ENCODE measurements at places on chromosomes 3 and 15.

DNA sequence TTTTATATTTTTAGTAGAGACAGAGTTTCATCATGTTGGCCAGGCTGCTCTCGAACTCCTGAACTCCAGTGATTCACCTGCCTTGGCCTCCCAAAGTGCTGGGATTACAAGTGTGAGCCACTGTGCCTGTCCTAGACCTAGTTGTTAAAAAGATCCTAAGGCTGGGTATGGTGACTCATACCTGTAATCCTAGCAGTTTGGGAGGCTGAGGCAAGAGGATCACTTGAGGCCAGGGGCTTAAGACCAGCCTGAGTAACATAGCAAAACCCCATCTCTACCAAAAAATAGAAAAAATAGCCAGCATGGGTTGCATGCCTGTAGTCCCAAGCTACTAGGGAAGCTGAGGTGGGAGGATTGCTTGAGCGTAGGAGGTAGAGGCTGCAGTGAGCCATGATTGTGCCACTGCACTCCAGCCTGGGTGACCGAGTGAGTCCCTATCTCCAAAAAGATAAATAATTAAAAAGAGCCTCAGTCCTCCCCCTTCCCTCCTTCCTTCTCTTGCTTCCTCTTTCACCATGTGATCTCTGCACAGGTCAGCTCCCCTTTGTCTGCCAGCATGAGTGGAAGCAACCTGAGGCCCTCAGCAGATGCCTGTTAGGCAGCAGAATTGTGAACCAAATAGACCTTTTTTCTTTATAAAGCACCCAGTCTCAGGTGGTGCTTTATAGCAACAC is 9.8 kb upstream of the FNDC3B start:
- no peak for DNase-seq

DNA sequence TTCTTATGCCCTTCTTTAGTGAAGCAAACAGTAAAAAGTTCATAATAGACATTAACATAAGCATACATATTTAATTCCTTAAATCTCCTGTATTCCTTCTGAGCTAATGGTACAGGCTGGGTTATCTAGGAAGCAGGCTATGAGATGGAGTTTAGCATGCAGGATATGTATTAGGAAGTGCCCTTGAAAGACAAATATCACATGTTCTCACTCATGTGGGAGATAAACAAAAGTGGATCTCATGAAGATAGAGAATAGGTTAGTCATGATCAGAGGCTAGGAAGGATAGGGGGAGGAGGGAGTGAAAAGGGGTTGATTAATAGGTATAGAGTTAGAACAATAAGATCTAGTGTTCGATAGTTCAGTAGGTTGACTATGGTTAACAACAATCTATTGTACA is 105.4 kb downstream of the CLASP2 start:
- DNase-seq = no peak

GRCh38 chr3:158463556-158463955 is 107.4 kb upstream of the MLF1 start:
- no peak for DNase-seq

DNA sequence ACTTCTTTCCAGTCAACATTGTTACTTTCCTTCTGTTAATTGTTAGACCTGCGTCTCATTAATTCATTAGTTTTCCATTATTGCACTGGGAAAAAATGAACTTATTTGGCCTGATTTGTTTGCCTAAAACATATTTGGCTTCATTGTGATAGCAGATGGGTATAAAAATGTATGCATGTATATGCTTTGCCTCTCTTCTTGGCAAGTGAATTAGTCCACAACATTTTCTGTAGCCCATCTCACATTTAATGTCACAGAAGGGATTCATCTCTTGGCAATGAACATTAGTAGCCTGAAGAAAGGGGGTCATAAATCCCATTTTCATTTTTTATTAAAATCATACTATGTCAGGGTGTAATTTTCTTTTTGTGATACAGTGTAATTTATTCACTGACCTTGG is 125.2 kb downstream of the TUSC7 start:
- DNase-seq = no peak

DNA sequence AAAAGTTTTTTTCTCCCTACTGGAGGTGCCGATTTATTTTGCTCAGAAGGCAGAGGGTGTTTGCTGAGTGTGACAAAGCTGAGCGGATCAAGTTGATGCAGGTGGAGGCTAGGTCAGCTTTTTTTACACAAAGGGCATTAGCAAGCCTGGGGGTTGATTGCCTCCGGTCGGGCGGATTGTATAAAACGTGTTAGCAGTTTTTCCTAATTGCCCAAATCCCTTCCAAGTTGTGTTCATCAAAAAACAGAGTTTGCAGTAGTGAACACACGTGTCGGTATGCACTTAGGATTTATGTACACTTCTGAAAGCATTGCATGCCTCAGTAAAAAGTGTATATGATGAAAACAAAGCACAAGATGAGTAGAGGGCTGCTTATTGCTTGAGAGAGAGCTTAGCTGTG is 2.6 kb downstream of the GPR160 start:
- no peak for DNase-seq

GRCh38 chr15:85639752-85640381 is 154.9 kb downstream of the KLHL25 start:
- DNase-seq = no peak

- DNase-seq = no peak
These were observed 66.1 kb upstream of the CCR4 start for GRCh38 chr3:32885283-32885901.

GRCh38 chr15:95464509-95464908 is 866.0 kb upstream of the NR2F2 start:
- DNase-seq = no peak

GRCh38 chr3:190595179-190595795 is 81.4 kb downstream of the IL1RAP start:
- no peak for DNase-seq

Data from RWPE2 (cell line).